ENCODE measurements at places on chromosomes 11 and 22.

- DNase-seq = no peak
Observed at GRCh38 chr11:120589376-120589775, 77.8 kb downstream of the GRIK4 start.

DNA sequence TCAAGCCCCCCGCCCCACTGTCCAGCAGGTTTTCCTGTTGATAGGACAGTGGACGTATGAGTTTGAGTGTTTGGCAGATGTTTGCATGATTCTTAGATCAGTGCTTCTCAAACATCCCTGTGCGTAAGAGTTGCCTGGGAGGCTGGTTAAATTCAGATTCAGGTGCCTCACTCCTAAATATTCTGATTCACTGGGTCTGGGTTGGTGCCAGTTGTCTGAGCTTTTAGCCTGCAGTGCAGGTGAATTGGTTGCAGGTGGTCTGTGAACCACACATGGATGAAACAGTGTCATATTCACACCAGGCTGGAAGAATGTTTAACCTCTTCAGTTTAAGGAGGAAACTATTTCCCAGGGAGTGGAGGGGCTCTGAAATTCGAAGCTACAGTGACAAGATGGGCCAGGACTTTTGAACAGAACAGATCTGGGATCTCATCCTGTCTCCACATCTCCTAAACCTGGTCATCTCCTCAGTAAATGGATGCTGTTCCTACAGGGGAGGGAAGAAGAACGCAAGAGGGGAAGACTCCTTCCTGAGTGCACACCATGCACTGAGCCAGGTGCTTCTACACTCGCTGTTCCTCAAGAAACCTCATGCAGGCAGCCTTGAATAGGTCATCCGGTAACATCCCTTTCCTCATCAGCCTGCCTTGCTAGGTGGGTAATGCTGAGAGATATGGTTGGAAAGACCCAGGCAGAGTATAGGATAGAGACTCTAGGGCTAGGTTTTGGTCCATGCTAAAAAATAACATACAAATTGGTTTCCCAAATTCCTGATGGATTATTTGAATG is 47.8 kb downstream of the TEAD1 start:
- no peak for DNase-seq

GRCh38 chr11:45647786-45648185 is 17.6 kb downstream of the CHST1 start:
- DNase-seq = no peak

DNA sequence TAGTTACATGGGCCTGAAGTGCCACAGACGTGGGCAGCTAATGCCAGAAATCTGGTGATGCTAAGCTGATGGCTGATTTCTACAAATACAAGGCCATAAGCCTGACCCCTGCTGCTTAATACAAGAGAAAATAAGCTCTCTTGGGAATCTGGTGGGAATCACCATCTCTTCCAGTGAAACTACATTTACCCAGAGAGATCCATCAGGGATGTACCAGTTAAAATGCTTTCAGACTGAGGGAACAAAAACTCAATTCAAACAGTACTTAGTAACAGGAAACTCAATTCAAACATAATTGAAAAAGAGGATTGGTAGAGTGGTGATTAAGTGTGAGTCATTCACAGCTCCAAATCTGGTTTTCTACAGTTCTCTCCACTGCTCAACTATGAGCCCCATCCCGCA is 1.7 kb upstream of the CAVIN3 start:
- DNase-seq = no peak

DNA sequence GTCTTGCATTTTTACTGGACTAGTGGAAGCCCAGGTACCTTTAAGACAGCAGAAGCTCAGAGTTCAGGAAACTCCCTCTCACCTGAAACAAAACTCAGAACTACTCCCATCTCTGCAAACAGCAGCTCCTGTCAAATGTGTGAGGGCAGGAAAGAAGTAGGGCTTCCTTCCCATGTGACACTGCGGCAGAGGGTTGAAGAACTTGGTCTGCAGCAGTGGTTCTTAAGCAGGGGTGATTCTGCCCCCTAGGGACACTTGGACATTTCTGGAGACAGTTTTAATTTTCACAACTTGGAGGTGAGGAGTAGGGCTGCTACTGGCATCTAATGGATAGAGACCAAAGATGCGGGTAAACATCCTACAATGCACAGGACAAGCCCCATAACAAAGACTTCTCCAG is 63.4 kb downstream of the RCN1 start:
- no peak for DNase-seq
